ENCODE measurements at places on chromosomes 5 and 9. TPM values are rescaled to one million over a fixed set of nuclear protein-coding genes. Genes with fewer than 3 reads are reported as not detected.

The NTRK2 gene
- 0.05 TPM for polyA plus RNA-seq

- DNase-seq, result no peak
Observed at GRCh38 chr5:144481861-144482260, 311.2 kb downstream of the KCTD16 start.

DNA sequence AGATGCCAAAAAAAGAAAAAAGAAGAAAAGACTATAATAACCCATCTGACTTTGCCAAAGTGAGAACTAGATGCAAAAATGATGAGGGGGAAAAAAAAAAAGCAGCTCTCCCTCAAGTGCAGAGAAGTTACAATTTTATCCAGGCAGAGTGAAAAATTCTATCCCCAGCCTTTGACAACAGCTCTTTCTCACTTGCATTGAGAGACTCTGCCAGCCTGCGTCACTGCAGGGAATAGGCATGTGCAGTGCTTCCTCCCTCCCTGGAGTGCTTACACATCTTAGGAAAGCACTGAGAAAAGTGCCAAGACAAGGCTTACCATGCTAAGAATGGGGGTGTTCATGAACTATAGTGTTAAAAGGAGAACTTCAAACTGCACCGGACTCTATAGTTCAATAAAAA is 418.6 kb upstream of the TYRP1 start:
- no peak for DNase-seq

The PCDHA12 gene
- 2.5 TPM for polyA plus RNA-seq

DNA sequence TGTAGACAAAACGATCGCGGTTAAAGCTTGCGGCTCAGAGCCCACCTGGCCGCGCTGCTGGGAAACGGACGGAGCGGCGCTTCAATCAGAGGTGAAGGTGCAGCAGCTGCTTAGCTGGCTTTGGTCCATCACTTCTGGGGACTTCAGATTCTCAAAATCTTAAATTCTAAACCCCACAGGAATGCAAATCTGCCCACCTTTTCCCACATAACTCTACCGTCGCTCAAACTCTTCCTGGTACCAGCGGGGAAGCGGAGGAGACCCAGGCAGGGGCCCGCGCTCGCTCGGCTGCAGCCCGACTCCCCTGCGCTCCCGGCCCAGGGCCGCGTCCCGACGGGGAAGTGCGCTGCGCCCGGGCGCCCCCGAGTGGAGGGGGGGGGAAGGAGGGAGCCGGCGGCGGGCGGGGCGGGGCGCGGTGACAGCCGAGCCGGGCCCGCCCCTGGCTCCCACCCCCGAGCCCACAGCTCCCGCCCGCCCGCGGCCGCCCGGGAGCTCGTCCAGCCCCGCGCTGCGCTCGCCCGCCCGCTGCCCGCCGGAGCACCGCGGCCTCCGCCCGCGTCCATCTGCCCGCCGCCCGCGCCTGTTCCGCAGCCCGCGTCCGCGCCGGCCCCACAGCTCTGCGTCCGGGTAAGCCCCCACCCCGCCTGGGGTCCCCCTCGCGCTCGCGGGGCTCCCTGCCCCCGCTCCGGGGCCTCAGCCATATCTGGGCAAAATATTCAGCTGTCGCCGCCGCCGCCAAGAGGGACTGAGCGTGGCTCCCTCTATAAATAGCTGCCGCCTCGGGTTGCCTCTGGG is at the start of gene TMOD1:
TMOD1 (plus strand) TSS at position 490 of the 795 bp plus-strand sequence. CDS start 22,523 bp downstream, outside the sequence.
- peak; percentile 83 for DNase-seq

The IGIP gene
- 0.81 TPM for polyA plus RNA-seq

The LOX gene
- polyA plus RNA-seq, result 0.36 TPM

The PCDHGB3 gene
- polyA plus RNA-seq, result 0.16 TPM
